ENCODE measurements at places on chromosomes 3 and 15.

DNA sequence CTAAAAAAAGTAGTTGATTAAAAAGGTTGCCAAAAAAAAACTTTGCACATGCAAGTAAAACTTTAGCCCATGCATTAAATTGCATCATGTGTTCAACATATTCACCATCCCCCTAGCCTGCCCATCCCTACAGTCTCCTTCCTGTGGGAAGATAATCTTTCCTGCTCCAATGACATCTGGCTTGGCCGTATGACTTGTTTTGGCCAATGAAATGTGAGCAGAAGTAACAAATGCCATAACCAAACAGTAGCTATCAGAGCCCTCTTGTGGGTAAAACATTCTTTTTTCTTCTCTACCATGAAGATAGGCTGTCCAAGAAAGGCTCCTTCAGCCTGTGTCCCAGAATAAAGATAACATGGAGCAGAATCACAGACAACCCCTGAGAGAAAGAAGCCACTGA, 15.3 kb downstream of the ERC2 start:
- no peak for DNase-seq

- no peak for DNase-seq
Observed at GRCh38 chr3:4355401-4356219, 52.4 kb downstream of the SETMAR start.

- DNase-seq = no peak
Observed at GRCh38 chr3:10515884-10516495, 10.6 kb upstream of the ATP2B2 start.

DNA sequence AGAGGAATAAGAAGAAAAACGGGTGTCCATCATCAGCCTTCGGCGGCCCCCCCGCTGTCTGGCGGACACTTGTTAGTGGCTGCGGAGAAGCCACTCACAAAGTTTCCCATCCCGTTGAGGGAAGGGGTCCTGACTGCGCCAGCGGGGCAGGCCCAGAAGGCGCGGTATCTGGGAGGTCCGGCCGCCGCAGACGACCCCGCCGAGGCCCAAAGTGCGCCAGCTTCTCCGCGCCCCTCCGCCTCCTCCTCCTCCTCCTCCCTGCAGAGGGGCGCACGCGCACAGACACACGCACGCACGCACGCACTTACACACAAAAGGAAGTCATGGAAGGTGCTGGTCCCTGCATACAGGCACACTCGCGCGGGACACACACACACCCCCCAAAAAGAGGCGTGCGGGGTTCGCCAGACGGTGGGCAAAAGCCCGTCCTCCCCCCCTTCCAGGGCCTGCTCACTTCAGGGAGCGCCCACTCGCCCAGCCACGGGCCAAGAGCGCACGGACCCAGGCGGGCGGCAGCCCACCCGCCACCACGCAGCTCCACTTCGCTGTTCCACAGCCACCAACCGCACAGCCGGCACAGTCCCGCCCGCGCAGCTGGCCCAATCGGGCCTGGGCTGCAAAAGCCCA, 18.0 kb downstream of the ZNF148 start:
- no peak for DNase-seq

DNA sequence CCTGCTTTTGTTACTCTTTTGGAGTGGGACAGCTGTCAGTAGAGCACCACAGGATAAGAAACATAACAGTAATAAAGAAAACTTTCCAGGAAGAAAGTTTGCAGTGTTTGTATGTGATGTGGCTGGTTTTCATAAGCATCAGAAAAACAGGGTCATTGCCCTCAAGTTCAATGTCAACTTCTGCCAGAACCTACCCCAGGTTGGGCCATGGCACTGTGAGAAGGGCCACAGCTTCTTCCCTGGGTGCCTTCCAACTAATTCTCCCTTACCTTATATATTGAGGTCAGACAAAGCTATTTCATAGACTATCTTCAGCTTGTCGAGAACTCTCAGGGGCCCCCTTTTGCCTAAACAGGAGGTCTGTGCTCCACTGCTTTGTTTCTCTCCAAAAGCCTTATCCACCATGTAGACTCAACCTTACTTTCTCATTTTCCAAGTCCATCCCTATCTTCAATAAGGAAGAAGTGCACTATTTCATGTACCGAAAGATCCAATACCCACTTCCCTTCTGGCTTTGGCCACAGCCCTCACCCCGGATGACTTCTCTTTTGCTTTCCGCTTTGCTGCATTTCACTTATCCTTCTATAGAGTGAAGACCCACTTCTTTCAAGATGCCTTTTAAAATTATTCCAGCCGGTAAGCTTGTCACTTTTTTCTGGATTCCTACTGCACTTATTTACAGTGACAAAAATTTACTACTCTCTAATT, 38.2 kb upstream of the PLCL2 start:
- DNase-seq = no peak

DNA sequence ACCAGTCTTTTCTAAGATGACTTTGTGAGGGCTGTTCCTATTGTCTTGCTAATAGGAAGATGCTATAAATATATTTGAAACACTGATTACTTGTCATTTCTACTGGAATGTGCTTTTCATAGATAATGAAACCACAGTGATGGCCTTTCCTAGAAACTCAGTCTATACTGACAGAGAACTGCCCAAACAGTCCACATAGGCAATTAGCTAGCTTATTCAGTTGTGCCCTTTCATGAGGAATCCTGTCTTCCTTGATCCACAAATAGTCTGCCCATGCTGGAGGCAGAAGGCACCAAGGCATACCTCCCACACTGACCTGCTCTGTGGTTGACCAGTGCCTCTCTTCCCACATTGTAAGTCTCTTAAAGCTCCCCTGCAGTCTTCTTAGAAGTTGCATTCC, 135.9 kb downstream of the CMSS1 start:
- no peak for DNase-seq

- DNase-seq = no peak
Observed at GRCh38 chr3:43909149-43909548, 218.4 kb downstream of the ABHD5 start.

DNA sequence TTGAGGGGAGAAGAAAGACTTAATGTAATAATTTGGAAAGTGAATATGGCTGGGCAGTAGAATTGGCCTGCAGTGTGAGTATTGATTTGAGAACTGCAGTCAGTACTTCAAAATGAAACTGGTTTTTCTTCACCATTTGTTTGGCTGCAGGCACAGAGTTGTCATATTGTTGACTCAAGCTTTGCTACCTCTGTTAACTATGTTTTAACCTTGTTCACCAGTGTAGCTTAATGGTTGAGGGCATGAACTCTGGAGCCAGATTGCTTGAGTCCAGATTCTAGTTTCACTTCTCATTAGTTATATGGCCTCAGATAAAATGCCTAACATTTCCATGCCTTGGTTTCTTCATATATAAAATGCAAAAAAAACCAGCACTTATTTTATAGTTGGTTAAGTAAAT, 64.1 kb downstream of the CFAP44 start:
- DNase-seq = no peak

DNA sequence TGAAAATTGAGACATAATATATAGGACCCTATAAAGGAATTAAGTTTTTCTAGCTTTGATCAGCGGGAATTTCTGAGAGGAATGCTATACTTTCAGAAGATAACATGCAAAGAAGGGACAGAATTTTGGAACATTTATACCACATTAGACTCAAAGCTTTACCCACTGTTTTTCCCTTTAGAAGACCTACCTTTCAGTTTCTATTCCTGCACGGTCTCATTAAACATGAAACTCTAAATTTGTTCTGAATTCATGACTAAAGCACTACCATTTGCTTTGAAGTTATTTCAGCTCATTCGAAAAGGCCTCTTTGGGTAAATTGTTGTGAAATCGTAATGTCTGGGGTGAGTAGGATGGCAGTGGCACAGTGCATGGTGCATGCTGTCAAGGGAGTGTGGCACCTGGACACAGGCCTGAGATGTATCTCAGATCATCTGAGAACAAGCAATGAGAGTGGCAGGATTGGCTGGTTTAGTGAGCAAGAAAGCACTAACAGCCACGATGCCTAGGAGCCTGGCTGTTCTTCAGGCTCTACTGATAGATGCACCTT, 42.5 kb downstream of the CHCHD4 start:
- no peak for DNase-seq

DNA sequence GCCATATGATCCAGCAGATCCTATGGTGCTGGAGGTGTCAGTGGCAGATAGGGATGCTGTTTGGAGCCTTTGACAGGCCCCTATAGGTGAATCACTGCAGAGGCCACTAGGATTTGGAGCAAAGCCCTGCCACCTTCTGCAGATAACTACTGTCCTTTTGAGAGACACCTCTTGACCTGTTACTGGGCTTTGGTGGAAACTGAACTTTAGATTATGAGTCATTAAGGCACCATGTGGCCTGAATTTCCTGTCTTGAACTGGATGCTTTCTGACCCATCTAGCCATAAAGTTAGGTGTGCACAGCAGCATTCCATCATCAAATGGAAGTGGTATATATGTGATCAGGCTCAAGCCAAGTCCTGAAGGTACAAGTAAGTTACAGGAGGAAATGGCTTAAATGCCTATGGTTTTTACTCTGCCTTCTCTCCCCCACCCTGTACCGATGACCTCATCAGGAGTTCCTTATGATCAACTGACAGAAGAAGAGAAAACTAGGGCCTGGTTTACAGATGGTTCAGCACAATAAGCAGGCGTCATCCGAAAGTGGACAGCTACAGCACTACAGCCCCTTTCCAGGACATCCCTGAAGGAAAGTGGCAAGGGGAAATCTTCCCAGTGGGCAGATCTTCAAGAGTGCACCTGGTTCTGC, 565.6 kb upstream of the AGTR1 start:
- DNase-seq = no peak

GRCh38 chr3:173340626-173341025, 56.9 kb upstream of the NLGN1 start:
- DNase-seq = no peak

DNA sequence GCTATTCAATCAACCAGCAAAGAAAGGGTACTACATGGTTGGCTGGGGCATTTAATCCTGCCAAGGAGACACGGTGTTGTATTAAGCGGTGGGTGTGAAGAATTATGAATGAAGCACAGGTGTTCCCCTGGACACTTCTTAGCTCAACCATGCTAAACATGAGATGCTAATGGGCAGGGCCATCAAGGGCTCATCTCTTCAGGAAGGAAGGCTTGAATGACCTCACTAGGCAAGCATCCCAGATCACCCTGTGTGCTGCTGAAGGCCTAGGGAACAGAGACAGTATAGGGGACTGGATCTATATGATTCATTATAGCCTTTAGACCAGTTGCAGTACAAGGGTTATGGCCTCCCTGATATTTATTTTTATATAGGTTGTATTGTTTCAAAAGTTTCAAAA, 221.3 kb upstream of the SLCO3A1 start:
- DNase-seq = peak; percentile 5

GRCh38 chr3:51708216-51708845, 1.5 kb downstream of the GRM2 start:
- DNase-seq = no peak

- DNase-seq = no peak
Observed at GRCh38 chr3:30878862-30879261, 15.6 kb downstream of the GADL1 start.

- DNase-seq = no peak
Observed at GRCh38 chr3:10432156-10432845, 73.1 kb downstream of the ATP2B2 start.

All from NCI-H187 (cell line).